ENCODE measurements at places on chromosomes 3 and 15. TPM values are rescaled to one million over a fixed set of nuclear protein-coding genes. Genes with fewer than 3 reads are reported as not detected.

The LIPC gene
- total RNA-seq = not detected

The GJD2 gene
- not detected for total RNA-seq

The FANCD2OS gene
- total RNA-seq = not detected

The SLC15A2 gene
- 17.3 TPM for total RNA-seq

The DYNLT2B gene
- 9.6 TPM for total RNA-seq

The FAM227B gene
- total RNA-seq = 4.4 TPM

The RUVBL1 gene
- 128 TPM for total RNA-seq

The CACNA2D3 gene
- total RNA-seq = 0.11 TPM

The TF gene
- 1.6 TPM for total RNA-seq

The SNTN gene
- not detected for total RNA-seq

- no peak for DNase-seq
- no peak overlapping the region for H3K4me3 ChIP-seq
- H3K4me1 ChIP-seq = no peaks in the 10 kb centered on the region
- H3K27me3 ChIP-seq = no peaks in the 10 kb centered on the region
- no peak overlapping the region for H3K27ac ChIP-seq
Measured at GRCh38 chr3:40780291-40780924, 255.6 kb downstream of the ZNF621 start.

DNA sequence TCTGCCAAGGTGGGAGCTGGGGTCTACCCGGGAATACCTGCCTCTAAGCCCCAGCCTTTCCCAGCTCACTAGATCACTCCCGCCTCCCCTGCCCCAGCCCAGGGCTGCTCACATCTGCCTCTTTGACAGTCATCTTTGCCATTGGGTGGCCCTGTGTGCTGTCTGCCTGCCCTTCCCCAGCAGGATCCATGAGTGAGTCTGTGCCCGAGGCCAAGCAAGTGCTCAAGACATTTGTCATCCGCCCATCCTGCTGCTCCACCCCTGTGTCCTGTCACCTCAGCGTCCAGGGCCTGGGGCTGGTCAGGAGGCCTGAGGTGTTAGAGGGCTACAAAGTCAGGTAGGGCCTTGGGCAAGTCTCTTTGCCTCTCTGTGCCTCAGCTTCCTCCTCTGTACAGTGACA lies 89.4 kb downstream of the LSM3 start:
- DNase-seq = no peak
- no peaks in the 10 kb centered on the region for H3K36me3 ChIP-seq
- H3K27ac ChIP-seq = no peak overlapping the region

DNA sequence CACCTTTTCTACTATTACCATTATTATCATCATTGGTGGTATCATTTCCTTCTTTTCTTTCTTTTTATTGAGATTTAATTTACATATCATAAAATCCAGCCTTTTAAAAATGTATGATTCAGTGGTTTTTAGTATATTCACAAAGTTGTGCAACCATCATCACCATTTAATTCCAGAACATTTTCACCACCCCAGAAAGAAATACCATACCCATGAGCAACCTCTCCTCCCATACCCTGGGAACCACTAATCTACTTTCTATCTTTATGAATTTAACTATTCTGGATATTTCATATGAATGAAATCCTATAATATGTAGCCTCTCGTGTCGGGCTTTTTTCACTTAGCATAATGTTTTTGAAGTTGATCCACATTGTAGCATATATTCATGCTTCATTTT lies 29.1 kb downstream of the AAGAB start:
- no peak for DNase-seq
- H3K27me3 ChIP-seq = no peaks in the 10 kb centered on the region

DNA sequence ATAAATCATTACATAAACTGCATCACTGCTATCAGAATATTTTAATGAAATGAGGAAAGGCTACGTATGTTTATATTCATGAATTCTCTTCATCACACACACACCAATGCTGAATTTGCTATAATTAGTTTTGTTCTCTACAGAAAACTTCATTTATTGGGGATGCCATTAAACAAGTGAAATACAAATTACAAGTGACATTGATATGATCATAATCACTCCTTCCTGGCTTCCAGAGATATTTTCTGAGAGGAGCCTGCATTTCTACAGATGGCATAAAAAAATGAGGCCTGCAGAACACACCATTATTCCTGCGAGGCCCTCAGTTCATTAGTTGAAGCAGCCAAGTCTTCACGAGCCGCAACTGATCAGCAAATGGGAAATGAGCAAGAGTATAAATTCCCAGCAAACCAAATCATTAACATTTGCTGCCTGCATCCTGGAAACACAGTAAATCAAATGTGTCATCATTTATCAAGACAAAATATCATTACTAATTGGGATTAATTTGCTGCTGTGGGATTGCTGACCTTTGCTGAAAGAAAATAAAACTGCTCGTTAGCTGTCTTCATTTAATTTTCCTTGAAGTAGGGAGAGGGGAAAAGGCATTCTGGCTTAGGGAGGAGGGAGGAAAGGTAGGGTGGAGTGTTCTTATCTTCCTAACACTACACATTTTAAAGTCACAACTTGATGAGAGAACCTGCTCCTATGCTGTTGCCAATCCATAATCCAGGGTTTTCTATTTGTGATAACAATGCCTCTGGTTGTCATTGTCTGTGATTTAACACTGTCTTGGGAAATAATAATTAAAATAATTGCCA lies 921.9 kb downstream of the SQOR start:
- no peak overlapping the region for H3K27ac ChIP-seq
- H3K4me3 ChIP-seq = no peak overlapping the region
- no peaks in the 10 kb centered on the region for H3K27me3 ChIP-seq
- H3K4me1 ChIP-seq = no peaks in the 10 kb centered on the region
- no peak for DNase-seq

GRCh38 chr3:39812537-39812936 lies 3.1 kb downstream of the MYRIP start:
- no peaks in the 10 kb centered on the region for H3K27me3 ChIP-seq
- H3K4me1 ChIP-seq = peaks cover 67% of the 10 kb centered on the region
- peaks cover 18% of the 10 kb centered on the region for H3K36me3 ChIP-seq

- H3K4me3 ChIP-seq = no peak overlapping the region
- H3K27me3 ChIP-seq = no peaks in the 10 kb centered on the region
- no peaks in the 10 kb centered on the region for H3K4me1 ChIP-seq
- DNase-seq = no peak
- H3K27ac ChIP-seq = no peak overlapping the region
- H3K36me3 ChIP-seq = no peaks in the 10 kb centered on the region
Measured at GRCh38 chr3:170762064-170762463, 107.9 kb downstream of the RPL22L1 start.

- H3K4me1 ChIP-seq = peaks cover 15% of the 10 kb centered on the region
- DNase-seq = no peak
- H3K27ac ChIP-seq = no peak within 1 kb of the TSS
- peak within 1 kb of the TSS; percentile 46 for H3K4me3 ChIP-seq
- H3K36me3 ChIP-seq = no peaks in the 10 kb centered on the region
- H3K27me3 ChIP-seq = peaks cover under 1% of the 10 kb centered on the region
Measured at GRCh38 chr15:39919748-39920509, at the start of gene GPR176. TSS of gene GPR176 (minus strand) at chr15:39920266. CDS start at chr15:39920026, 240 bp downstream.

DNA sequence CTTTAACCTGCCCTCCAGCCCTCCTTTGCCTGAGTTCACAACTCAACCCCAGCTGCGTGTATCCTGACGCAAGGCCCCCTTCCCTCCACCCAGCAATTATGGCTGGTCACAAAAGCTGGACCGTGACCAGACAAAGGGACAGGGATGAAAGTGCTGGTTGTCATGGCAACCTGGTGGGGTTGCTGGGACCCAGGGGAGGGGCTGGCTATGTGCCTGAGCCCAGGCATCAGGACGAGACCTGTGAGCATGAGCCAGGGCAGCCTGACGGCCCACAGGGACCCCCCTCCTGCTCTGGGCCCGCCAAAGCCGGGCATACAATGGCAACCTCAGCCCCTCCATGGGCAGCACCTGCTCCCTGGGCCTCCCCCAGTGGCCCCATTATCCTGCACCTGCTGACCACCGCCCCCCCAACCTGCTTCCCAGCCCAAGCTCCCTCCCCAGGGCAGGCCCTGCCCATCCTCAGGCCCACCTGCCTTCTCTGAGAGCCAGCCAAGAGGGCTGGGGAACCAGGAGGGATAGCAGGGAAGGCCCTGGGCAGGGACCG lies 4.5 kb upstream of the DNAH1 start:
- peaks cover 10% of the 10 kb centered on the region for H3K4me1 ChIP-seq
- no peak overlapping the region for H3K4me3 ChIP-seq

GRCh38 chr3:12663401-12663935 lies 449 bp downstream of the RAF1 start:
- H3K27ac ChIP-seq = peak overlapping the region; percentile 83
- H3K27me3 ChIP-seq = no peaks in the 10 kb centered on the region
- DNase-seq = no peak
- H3K4me1 ChIP-seq = peaks cover 43% of the 10 kb centered on the region
- H3K4me3 ChIP-seq = peak overlapping the region; percentile 78

- peaks cover 21% of the 10 kb centered on the region for H3K4me1 ChIP-seq
- H3K36me3 ChIP-seq = peaks cover 35% of the 10 kb centered on the region
- H3K27me3 ChIP-seq = no peaks in the 10 kb centered on the region
- H3K4me3 ChIP-seq = no peak overlapping the region
Measured at GRCh38 chr3:149820183-149820582, 7.2 kb downstream of the RNF13 start.

GRCh38 chr15:48175126-48175525 lies 3.0 kb downstream of the MYEF2 start:
- no peaks in the 10 kb centered on the region for H3K27me3 ChIP-seq
- H3K4me1 ChIP-seq = peaks cover 46% of the 10 kb centered on the region
- no peak overlapping the region for H3K27ac ChIP-seq

- no peak for DNase-seq
- H3K4me3 ChIP-seq = no peak overlapping the region
- no peaks in the 10 kb centered on the region for H3K27me3 ChIP-seq
- peaks cover 4% of the 10 kb centered on the region for H3K4me1 ChIP-seq
- no peaks in the 10 kb centered on the region for H3K36me3 ChIP-seq
Measured at GRCh38 chr3:112908252-112908651, 61.6 kb upstream of the CD200R1L start.

DNA sequence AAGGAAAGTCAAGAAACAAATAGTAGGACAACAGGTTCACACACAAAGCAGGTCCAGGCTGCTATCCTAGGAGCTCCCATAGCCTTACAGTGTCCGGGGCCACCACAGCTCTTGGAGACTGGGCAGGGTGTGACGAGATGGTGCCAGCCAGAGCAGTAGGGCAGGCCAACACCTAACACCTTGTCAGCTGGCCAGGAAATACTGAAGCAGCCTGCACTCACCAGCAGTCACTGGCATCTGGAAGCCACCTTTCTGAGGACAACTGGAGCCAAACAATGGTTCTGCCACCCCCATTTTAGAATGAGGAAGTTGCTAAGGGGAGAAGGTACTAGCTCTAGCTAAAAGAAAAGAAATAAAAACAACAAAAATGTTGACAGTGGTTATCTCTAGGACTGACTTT lies 47.2 kb downstream of the CCDC12 start:
- peak overlapping the region; percentile 32 for H3K4me3 ChIP-seq
- H3K27ac ChIP-seq = peak overlapping the region; percentile 99
- H3K4me1 ChIP-seq = peaks cover 96% of the 10 kb centered on the region
- peak; percentile 83 for DNase-seq
- peaks cover 21% of the 10 kb centered on the region for H3K36me3 ChIP-seq
- H3K27me3 ChIP-seq = no peaks in the 10 kb centered on the region

DNA sequence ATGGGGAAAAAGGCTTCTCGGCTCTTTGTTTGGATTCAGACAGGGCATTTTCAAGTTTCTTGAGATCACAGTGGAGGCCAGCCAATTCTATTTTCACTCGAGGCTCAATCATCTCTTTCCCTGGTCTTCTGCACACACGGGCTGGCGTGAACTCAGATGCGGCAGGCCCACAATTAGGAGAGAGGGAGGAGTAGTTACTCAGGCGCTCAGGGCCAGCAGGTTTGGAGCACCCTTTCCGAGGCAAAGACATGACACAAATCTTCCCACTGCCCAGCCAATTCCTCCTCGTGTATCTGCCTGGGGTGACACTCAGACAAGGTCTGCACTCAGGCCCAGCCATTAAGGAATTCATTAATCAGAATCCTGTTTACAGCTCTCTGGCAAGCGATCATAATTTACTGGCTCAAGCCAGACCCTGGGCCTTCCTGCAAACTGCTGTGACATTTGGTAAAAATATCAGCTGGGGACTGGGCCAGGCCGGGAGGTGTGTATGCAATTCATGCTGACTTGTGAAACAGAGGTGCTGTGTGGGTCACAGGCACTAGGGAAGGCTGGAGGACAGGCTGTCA lies 68.1 kb upstream of the TLE3 start:
- no peak for DNase-seq
- H3K36me3 ChIP-seq = no peaks in the 10 kb centered on the region
- no peaks in the 10 kb centered on the region for H3K4me1 ChIP-seq
- no peak overlapping the region for H3K27ac ChIP-seq

- DNase-seq = no peak
- no peak overlapping the region for H3K4me3 ChIP-seq
- no peak overlapping the region for H3K27ac ChIP-seq
- no peaks in the 10 kb centered on the region for H3K27me3 ChIP-seq
Measured at GRCh38 chr15:46207341-46207740, 572.5 kb downstream of the SQOR start.

- no peaks in the 10 kb centered on the region for H3K4me1 ChIP-seq
- no peaks in the 10 kb centered on the region for H3K36me3 ChIP-seq
- DNase-seq = no peak
- no peak overlapping the region for H3K27ac ChIP-seq
- H3K4me3 ChIP-seq = no peak overlapping the region
Measured at GRCh38 chr3:9911863-9912262, 5.0 kb upstream of the IL17RC start.

- H3K4me3 ChIP-seq = no peak overlapping the region
- DNase-seq = no peak
- no peaks in the 10 kb centered on the region for H3K4me1 ChIP-seq
- no peaks in the 10 kb centered on the region for H3K27me3 ChIP-seq
Measured at GRCh38 chr15:100105101-100105500, 236.7 kb downstream of the ADAMTS17 start.

DNA sequence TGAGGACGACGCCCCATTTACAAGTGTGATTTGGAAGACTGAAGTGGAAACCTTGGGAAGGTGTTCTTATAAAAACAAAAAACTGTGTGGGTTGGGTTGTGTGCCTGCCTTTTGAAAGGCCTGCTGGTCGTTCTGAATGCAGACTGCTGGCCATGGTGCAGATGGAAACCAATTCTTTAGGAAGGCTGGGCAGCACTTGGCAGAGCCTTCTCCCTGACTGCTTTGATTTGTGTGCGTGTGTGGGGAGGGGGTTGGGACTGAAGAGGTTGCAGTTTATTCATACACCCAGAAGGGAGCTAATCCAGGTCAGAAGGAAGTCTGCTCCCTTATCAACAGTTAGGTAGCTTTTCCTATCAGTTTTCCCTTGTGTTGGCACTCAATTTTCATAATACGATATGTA lies 288.7 kb downstream of the SOX2 start:
- peaks cover 26% of the 10 kb centered on the region for H3K4me1 ChIP-seq
- no peak overlapping the region for H3K27ac ChIP-seq
- H3K27me3 ChIP-seq = 0 out of 2 replicates have a peak, but pooled peaks cover 2% of the 10 kb centered on the region
- DNase-seq = no peak

- H3K27me3 ChIP-seq = no peaks in the 10 kb centered on the region
- H3K4me1 ChIP-seq = no peaks in the 10 kb centered on the region
- H3K4me3 ChIP-seq = no peak overlapping the region
Measured at GRCh38 chr3:50078622-50079021, 10.1 kb upstream of the RBM5 start.

DNA sequence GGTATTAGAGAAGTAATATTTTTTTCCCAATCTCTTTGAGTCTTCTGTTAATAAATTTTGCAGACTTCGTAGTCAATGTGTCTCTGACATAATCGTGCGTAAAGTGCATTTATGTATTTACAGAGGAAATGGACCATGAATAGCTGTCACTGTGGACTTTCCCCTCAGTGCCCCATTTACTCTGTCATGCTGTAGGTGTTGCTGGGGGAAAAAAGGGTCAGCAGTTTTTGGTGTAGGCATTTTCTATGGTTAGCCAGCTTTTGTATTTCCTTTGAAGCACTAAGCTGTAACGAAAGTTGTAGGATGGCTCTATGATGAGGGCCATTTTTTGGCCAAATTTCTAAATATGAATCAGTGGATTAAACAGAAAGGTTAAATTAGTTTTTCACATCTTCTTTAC lies 598.4 kb downstream of the FGF12 start:
- H3K27ac ChIP-seq = no peak overlapping the region
- peaks cover 3% of the 10 kb centered on the region for H3K4me1 ChIP-seq
- H3K4me3 ChIP-seq = no peak overlapping the region
- H3K27me3 ChIP-seq = no peaks in the 10 kb centered on the region
- H3K36me3 ChIP-seq = no peaks in the 10 kb centered on the region

Data from Karpas-422 (cell line).